Stimulated activated CD8-positive, alpha-beta memory T cell treated with anti-CD3 and anti-CD28 coated beads, Interleukin-12 subunit alpha, Interleukin-12 subunit beta, amount 100 ng/mL, for 4 hours (primary cell): ENCODE measurements at places on chromosomes 1 and 21.
A peak's percentile ranks its signal among the peaks of the same experiment; 100 is the strongest.

- DNase-seq = no peak
Observed at GRCh38 chr1:63277195-63278192, 44.9 kb upstream of the FOXD3 start.

DNA sequence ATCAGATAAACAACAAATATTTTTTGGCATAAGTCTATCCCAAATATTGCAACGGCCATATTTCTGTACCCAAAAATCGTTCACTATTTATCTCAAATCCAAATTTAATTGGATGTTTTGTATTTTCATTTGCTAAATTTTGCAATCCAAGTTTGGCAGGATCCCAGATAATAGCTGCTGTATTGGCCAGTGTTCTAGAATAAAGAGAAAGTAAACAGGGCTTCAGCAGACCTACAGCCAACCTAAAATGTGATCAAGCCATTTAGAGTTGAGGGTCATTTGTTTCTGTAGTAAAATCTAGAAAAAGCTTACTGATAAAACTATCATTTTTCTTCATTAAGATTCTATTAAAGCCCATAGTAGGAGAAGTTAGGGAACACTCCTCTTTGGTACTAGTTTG is 506.6 kb upstream of the PTBP2 start:
- DNase-seq = no peak

- DNase-seq = no peak
Observed at GRCh38 chr1:160032165-160032820, 503 bp upstream of the PIGM start.

GRCh38 chr1:38609166-38610025 is 250.2 kb downstream of the RRAGC start:
- DNase-seq = no peak

- DNase-seq = no peak
Observed at GRCh38 chr1:156359249-156359648, 9.8 kb upstream of the RHBG start.

GRCh38 chr1:240888039-240888786 is 276.3 kb upstream of the GREM2 start:
- no peak for DNase-seq

GRCh38 chr1:10583641-10584040 is 108.9 kb downstream of the PEX14 start:
- DNase-seq = no peak

GRCh38 chr1:2611621-2612437 is 21.0 kb downstream of the MMEL1 start:
- DNase-seq = no peak

DNA sequence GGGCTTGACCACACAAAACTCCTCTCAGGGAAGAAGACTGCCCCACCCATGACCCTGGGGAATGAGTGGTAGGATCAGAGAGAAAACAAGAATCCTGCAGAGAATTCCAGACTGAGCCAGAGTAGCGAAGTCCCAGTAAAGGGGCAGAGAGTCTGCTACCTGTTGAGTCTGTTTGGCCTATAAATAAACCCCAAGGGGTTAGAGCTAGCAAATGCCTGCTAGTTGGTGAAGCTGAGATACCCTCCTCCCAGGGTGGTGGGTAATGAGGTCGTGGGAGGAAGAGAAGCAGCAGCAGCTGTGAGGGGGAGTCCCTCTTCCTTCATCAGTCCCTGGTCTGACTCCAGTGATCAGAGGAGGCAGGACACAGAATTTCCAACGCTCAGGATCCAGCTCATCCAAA is 2.5 kb downstream of the TRAF3IP3 start:
- DNase-seq = no peak

DNA sequence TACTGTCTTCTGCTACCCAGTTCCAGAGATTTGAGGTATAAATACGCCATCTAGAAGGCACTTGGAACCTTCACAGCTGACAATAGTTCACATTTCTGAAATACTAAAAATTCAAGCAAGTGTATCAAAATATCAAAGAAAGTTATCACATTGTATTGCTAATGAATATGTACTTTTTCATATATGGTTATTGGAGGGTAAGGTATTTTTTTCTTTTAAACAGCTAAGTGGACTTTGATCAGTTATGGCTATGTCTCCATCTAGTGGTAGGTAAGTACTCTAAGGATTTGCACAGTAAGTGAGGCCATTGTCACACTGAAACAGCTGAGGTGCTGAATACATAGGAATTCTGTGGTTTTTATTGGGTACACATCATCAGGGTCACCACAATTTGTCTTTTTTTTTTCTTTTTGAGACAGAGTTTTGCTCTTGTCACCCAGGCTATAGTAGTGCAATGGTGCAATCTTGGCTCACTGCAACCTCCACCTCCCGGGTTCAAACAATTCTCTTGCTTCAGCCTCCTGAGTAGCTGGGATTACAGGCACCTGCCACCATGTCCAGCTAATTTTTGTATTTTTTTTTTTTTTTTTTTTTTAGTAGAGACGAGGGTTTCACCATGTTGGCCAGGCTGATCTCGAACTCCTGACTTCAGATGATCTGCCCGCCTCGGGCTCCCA is 49.1 kb upstream of the CR2 start:
- no peak for DNase-seq

GRCh38 chr1:233368106-233368788 is 40.7 kb downstream of the MAP3K21 start:
- no peak for DNase-seq

GRCh38 chr1:116560704-116561490 is 9.9 kb downstream of the CD58 start:
- DNase-seq = no peak

DNA sequence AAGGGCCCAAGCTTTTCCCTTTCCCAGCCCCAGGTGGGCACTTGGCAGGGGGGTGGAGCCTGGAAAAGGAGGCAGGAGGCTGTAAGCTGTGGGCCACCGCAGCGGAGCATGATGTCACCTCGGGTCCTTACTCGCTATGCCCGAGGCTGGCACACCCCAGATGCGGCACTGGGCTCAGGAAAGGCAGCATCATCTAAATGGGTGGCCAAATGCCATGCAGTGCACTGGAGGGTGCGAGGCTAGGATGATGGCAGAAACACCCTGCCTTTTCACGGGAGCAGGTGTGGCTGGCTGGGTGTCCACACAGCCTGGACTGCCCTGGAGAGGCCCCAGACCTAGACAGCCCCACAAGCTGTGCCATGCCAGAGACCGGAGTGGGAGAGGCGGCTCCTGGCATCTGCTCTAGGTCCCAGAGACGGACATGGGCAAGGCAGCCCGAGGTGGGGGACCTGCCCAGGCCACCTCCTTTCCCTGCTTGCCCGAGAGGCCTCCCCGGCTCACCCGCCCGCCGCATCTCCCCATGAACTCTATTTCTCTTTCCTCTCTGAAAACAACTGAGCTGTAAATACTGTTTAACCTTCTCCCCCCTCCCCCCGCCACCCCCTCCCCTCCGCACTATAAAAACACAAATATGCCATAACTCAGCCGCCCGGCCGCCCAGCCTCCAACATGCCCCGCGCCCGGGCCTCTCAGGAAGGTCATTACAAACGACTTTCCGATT is 124.7 kb downstream of the CASZ1 start:
- DNase-seq = no peak

- peak; percentile 58 for DNase-seq
Observed at GRCh38 chr1:24535021-24535424, 20.9 kb upstream of the NCMAP start.

DNA sequence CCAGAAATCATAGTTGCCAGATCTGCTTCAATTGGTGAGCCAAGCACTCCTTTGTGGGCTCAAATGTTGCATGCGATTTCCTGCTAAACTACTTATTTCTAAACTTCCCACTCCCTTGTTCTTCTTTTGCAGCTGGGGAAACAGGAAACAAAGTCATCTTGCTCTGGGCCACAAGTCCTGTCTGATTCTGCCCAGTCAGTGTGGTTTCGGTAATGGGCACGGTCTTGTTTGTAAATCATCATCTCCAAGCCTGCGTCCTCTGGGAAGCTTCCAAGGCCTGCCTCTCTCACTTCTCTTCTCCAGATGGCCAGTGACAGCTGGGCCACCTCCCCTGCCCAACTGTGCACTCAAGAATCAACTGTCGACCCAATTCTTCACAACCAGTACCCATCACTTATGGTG is 4.4 kb downstream of the S100A8 start:
- DNase-seq = no peak

GRCh38 chr1:178060789-178061556 is 32.9 kb upstream of the RASAL2 start:
- no peak for DNase-seq

DNA sequence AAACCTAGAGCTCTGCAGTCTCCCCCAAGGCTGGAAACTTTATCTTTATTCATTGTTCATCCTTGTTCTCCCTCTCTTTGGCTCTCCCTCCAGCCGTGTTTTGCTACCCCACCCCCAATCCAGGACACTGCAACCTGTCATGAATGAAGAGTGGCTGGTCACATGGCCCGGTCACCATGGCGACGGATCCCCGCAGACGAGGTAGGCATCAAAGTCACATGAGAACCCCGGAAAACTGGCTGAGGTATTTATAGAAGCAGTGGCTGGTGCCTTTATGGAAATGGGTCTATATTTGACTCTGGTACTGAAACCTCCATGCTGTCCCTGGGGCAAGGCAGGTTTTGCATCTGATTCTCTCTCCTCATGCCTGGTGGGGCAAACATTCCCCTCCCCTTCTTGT is 13.4 kb upstream of the SLC6A17 start:
- DNase-seq = no peak

- no peak for DNase-seq
Observed at GRCh38 chr1:236284291-236284721, 2.5 kb upstream of the ERO1B start.

- no peak for DNase-seq
Observed at GRCh38 chr1:40385437-40386358, 12.2 kb downstream of the SMAP2 start.

GRCh38 chr1:1359308-1359663 is 931 bp upstream of the MXRA8 start:
- no peak for DNase-seq
